ENCODE measurements at places on chromosomes 16 and 17. TPM values are rescaled to one million over a fixed set of nuclear protein-coding genes. Genes with fewer than 3 reads are reported as not detected.
A peak's percentile ranks its signal among the peaks of the same experiment; 100 is the strongest.

DNA sequence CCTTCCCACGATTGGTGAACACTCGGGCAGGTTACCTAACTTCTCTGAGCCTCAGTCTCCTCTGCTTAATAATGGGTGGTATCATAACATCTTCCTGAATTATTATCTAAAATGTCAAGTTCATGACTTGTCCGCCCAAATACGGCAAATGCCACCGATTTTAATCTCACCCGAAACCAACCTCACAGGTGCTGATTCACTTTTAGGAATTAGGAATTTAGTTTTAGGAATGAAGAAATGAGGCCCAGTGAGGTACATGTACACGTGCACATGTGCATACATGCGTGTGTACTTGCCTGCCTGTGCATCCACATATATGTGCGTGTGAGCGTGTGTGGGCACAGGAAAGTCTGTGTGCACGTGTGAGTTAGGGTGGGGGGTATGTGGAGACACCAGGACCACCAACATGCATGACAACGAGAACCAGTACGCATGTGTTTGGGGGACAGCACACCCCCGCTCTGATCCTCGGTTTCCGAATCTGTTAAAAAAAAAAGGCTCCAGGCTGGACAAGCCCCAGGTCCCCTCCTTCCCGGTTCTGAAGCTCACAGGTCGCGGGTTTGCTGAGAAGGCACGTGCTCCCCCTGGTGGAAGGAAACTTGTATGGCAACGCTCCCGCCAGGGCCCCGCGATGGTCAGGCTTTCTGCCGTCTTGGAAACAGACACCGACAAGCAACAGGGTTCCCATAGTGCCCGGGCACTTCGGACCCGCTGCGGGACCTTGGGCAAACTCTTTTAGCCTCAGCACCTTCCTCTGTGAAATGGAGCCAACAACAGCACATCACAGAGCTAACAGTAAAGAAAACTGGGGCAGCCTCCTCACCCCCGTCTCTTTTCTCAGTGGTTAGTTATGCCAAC is 219.2 kb downstream of the RBFOX3 start:
- DNase-seq = peak; percentile 69

DNA sequence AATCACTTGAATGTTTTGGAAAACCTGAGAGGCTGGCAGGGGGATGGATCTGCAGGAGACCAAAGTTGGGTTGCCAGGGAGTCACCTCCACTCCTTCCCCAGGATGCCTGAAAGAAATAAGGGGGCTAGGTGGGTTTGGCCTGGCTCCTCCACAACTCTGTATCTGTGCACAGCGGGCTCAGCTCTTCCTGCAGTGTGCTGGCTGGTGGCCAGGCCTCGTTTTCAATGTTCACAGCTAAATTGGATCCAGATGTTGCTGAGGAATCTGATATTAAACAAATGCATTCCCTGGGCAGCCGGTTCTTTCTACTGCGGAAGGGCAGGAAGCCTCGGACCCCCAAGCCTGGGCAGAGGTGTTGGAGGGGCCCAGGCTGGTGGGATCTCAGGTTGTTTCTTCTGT is 106.2 kb downstream of the N4BP1 start:
- no peak for DNase-seq

GRCh38 chr17:44745301-44745700 is 13.5 kb upstream of the ADAM11 start:
- DNase-seq = no peak

DNA sequence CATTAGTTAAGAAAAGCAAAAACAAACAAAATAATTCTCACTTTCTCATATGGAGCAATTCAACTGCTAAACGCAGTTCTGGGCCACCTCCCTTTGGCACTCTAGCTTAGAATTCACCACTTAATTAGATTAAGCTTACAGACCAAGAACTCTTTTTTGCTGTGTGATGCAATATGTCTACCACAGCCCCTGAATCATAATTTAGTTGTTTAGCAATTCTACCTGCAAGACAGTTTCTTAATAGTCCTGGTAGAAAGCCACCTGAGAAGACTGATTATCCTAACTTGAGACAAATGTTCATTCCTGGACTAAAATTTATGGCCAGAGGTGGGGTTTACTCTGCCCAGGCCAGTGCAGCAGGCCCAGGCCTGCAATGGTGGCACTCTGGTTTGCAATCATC is 205.9 kb downstream of the HS3ST3A1 start:
- no peak for DNase-seq

DNA sequence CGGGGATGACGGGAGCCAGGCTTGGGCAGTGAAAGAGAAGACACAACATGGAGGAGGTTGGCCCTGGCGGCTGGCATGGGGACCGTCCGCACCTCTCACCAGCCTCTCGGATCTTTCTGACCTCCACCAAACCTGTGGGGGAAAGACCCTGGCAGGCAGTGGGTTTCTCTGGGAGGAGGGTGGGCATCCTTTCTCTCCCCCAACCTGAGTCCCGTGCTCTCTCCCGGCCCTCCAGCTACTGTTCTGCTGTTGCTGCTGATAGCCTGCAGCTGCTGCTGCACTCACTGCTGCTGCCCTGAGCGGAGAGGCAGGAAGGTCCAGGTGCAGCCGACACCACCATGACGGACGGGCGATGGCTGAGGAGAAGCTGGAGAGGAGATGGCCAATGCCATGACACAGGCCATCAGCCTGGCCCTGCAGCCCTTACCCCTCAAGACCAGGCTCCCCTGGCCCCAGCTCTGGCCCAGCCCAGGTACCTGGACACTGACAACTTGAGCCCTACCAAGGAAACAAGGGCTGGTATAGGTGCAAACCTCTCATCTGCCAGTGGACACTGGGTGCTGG is 7.4 kb downstream of the SMIM5 start:
- DNase-seq = no peak

DNA sequence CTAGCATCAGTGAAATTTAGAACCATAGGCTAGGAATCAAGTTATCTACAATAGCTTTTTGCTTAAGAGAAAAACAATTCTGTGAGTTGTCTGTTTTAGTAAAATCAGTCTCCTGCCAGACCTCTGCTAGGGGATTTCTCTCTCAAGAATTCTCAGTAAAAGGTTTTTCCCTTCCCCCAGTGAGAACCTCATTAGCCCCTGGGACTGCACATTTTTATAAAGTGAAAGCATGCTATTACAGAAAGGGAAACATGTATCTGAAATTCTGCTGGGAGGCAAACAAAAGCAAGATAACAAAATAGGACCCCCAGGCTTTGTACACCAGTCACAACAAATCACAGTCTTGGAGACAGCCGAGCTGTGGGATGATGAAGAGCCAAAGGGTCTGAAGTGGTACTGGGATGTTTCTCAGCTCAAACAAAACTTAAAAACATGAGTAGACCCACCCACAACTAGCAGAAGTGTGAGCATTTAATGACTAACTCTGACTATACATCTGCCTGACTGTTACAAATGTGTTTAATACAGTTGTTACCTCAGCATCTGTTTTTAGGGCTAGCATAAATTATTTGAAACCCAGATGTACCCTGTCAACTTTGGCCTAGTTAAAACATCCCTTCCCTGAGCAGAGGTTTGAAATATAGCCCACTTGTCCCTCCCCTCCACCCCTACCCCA is 20.0 kb upstream of the GLG1 start:
- no peak for DNase-seq

The CDH3 gene
- not detected for total RNA-seq

The ZNF385C gene
- total RNA-seq = 1.2 TPM

The SARM1 gene
- 3.2 TPM for total RNA-seq

The CHST4 gene
- 6.5 TPM for total RNA-seq

The SMIM36 gene
- total RNA-seq = not detected

The FKBP10 gene
- total RNA-seq = 2.4 TPM

Measured in right lobe of liver (tissue), 6 donors.